M059J (cell line): ENCODE measurements at places on chromosomes 16 and 17. TPM values are rescaled to one million over a fixed set of nuclear protein-coding genes. Genes with fewer than 3 reads are reported as not detected.

GRCh38 chr17:32533296-32533695 lies 46.5 kb downstream of the CDK5R1 start:
- DNase-seq: no peak

DNA sequence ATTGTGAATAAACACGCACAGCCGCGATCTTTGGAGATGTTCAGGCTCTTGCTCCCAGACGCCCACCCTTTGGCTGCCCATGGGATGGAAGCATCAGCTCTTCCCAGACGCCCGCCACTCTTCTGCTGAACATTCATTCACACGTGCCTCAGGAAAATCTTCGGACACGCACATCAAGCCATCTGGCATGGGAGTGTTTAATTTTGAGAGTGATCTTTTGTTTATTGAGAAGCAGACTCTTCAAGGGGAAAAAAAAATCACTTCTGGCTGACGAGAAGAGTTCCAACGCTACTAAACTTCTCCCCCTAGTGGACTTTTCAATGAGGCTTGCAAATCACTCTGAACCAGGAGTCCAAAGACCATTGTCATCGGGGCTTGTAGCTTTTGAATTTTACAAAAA lies 62.0 kb upstream of the NUDT7 start:
- DNase-seq: peak; percentile 66

DNA sequence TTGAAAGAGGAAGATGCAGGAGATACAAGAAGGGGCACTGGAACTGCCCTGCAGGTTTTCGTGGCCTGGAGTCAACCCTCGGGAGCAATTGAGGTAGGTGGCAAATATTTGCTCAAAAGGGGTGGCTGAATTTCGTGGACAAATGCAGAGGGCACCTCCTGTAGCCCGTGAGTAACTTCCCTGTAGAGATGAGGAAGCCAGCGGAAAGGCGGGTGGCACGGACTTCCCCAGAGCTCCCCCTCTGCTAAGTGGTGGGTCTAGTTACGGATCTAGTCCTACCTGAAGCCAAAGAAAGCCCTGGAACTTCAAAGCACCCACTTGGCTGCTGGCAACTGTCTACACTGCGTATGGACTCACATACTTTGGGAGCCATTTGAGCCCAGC lies 1.0 kb upstream of the ATP2C2 start:
- DNase-seq: no peak

The G6PC1 gene
- not detected in 2 replicates for total RNA-seq

The SPATA32 gene
- not detected in 2 replicates for total RNA-seq

The GAS2L2 gene
- total RNA-seq: not detected in 2 replicates

- DNase-seq: no peak
These were observed 6.0 kb downstream of the SOCS7 start for GRCh38 chr17:38357486-38358123.

- no peak for DNase-seq
These were observed 1.2 kb downstream of the CNTNAP1 start for GRCh38 chr17:42683407-42684034.

DNA sequence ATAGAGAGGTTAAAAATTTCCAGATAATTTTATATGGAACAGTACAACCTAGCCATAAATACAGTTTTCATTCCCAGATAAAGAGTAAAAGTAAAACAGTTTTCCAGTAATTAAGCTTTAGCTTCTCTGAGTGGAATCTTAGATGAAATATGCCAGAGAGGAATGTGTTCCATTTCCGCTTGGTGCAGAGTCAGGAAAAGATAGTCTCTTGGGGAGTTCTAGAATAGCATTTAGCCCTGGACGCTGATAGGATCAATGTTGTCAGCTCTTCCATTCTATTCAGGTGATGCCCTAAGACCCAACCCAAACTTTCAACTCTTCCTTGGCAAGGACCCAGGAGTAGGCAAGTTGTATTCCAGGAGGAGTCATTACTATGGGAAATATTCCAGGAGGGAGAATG lies 30.9 kb upstream of the ABCA3 start:
- no peak for DNase-seq

DNA sequence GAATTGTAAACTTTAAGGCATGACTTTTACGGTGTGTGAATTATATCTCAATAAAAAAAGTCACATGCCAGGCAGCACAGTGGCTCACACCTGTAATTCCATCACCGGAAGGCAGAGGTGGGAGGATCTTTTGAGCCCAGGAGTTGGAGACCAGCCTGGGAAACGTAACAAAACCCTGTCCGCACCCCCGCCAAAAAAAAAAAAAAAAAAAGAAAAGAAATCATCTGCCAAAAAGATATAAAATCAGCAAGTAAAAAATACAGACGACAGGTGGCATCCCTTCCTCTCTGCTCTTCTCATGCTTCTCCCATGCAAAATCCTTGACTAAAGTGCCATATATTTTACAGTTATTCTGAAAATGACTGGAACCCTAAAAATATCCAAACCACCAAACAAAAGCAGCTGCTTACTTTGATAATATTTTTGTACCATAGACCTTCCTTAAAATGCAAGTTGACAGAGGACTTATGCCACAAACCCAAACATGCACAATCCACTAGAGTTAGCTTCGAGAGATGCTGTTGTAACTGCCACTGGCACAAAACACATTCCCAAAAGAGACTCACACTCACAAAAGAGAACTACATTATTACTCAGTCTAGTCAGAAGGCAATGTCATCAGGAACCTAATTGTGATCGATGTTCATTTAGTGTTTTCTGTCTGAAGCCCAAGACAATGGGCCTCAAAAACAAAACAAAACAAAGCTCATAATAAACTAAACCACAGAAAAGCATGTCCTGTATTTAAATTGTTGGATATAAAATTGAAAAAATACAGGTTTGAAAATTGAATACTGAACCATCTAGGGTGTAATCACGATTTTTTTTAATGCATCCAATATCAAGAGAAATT lies 2.4 kb downstream of the CRLF3 start:
- DNase-seq: no peak

The EPX gene
- not detected in 2 replicates for total RNA-seq

GRCh38 chr16:62638324-62638911 lies 602.2 kb upstream of the CDH8 start:
- DNase-seq: no peak

DNA sequence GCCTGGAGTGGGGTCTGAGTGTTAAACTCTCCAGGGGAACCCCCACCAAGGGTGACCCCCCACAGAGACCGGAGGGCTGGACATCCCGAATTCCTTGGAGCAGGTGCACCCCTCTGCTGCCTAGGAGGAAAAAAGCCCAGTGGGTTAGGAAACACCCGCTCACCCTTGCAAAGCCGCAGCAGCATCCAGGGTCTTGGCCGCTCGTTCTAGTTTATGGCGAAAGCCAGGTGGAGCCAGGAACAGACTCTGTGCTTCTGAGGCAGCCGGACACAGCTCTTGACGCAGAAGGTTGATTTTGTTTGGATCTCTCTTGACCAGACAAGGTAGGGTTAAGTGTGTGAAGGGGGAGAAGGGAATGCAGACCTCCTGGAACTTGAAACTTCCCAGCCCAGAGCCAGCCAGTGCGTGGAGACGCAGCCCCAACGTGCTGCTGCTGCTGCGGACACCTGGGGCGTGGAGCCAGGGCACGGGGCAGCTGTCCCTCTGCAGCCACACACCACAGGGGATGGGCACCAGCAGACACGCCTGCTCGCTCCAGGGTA lies 154.5 kb downstream of the LAT start:
- no peak for DNase-seq

The C1QL1 gene
- total RNA-seq: 14.7 and 21.4 TPM in 2 replicates

DNA sequence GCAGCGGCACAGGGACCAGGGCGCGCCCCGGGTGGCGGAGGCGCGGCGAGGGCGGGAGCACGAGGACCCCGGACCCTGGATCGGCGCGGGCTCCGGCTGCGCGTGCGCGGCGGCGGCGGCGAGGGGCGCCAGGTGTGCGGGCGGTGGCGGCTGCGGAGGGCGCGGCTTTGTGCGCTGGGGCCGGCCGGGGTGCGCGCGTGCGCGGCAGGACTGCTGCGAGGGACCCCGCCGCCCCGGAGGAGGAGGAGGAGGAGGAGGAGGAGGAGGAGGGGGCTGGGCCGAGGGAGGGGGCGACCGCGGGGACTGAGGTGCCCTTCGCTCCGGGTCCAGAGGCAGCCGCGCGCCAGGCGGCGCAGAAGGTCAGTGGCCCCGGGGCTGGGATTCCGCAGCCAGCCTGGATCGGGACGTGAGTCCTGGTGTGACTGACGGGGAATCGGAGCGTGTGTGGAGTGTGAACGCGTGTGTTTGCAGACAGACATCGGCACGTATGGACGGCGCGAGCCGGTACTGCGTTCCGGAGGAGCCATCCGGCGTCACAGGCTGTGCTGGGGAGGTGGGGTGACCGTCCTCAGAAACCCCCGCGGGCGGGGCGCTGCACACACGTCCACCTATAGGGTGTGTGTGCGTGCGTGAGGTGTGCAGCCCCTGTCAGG lies 19.5 kb upstream of the RAP1GAP2 start:
- no peak for DNase-seq

- DNase-seq: no peak
These were observed 20.5 kb upstream of the ITGA3 start for GRCh38 chr17:50035421-50035879.

- DNase-seq: peak; percentile 41
These were observed 107.0 kb downstream of the PLCG2 start for GRCh38 chr16:81885976-81886586.

The ZNF423 gene
- total RNA-seq: 0.02 and 0.20 TPM in 2 replicates

DNA sequence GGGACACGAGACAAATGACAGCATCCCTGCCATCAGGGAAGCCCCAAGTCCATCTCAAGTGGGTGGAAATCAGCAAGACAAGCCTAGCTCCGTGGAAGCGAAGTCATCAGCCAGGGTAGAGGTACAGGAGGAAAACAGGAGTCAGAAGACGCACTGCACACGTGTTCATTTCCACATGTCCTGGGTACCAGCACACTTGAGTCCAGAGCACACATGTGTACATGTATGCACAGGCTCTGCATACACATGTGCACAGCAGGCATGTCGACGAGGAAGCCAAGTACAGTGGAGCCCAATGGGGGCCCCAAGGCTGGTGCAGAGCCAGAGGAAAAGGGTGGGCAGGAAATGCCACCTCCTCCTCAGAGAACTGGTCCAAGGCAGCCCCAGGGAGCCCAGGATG lies 75.9 kb downstream of the ZNF423 start:
- DNase-seq: no peak

- DNase-seq: no peak
These were observed 43.5 kb downstream of the CFAP20 start for GRCh38 chr16:58085584-58086251.

DNA sequence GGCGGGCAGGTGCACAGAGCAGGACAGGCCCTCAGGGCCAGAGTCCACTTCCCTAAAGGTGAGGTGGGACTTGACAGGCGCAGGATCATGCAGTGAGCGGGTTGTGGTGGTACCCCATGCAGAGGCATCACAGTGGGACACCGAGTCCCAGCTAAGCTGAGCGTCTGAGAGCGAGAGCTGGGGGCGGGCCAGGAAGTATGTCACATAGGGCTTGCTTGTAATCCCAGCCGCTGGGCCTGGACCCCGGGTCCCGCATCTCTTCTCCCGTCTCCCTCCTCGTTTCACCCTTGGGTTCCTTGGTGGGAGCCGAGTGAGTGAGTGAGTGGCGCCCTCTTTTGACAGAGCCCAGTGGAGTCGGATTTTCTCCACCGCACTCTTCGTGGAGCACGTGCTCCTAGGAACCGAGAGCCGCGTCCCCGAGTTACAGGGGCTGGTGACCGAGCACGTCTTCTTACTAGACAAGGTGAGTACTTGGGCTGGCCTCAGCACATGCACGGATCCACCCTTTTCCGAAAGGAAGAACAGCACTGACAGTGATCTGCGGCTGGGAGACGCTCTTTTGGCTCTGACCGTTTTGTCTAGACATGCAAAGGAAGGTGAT lies 50.8 kb upstream of the ENDOV start:
- DNase-seq: no peak

The MMP2 gene
- total RNA-seq: 108 and 198 TPM in 2 replicates

DNA sequence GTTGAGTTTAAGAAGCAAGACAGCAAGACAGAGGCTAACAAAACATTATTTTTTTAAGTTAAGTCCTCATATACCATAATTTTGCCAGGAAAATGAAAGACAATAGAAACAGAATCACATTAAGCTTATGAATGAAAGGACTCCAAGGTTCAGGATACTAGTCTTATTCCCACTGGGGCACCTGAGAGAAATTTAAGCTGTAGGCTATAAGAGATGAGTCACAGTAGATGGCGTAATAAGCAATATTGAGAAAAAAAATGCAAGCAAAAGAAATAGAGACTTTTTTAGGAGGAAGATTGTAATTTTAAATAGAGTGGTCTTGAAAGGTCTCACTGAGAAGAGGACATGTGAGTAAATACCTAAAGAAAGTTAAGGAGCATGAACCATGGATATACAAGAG lies 57.1 kb upstream of the KIF2B start:
- no peak for DNase-seq

The CPNE7 gene
- total RNA-seq: 0.32 and 3.1 TPM in 2 replicates

DNA sequence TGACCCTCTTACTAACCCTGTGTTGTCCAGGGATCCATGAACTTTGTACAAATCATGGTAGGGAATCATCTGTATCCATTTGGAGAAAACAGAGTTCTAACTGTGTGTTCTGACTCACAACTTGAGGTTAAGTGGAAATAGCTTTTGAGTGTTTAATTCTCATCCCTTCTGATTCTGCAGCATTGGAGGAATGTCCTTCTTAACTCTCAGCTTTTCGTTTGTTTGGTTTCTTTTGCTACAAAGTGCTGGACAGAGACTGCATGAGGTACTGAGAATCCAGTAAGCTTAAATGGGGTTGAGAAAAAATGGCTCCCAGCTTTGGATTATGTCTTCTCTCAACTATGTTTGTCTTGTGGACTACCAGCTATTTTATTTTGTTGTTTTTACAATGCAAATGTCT lies 352.1 kb upstream of the KIF2B start:
- peak; percentile 4 for DNase-seq

- DNase-seq: peak; percentile 88
These were observed 3.8 kb upstream of the TMEM100 start for GRCh38 chr17:55726440-55726839.

The ITGAL gene
- total RNA-seq: not detected in 2 replicates

The ST6GALNAC1 gene
- not detected in 2 replicates for total RNA-seq
